ENCODE measurements at places on chromosomes 1 and 21.
A peak's percentile ranks its signal among the peaks of the same experiment; 100 is the strongest.

DNA sequence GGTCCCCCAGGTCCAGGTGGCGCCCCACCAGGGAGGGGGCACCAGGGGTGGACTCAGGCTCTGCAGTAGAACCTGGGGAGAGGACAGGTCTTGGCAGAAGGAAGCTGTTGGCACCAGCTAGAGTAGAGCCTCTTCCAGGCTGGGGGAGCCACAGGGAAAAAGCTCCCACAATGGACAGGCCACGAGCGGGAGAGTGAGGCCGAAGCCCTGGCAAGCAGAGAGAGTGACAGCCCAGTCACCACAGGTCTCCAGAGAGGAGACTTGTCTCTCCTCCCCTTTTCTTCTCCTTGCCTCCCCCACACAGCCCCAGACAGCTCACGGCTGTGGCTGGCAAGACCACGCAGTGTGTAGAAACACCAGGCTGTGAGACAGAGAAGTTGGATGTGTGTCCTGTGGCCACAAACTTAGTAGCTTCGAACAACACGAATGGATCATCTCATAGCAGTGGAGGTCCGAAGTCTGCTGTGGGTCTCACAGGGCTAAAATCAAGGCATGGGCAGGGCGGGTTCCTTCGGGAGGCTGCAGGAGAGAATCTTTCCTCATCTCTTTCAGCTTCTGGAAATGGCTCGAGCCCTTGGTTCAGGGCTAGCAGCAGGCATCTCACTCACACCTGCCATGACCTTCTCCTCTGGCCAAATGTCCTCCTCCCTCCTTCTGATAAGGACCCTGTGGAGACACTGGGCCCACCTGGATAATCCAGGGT, 3.3 kb downstream of the KRTAP12-4 start:
- H3K4me3 ChIP-seq, result no peak overlapping the region
- no peak overlapping the region for H3K27ac ChIP-seq
- H3K27me3 ChIP-seq, result no peaks in the 10 kb centered on the region
- H3K4me1 ChIP-seq, result peaks cover 11% of the 10 kb centered on the region

DNA sequence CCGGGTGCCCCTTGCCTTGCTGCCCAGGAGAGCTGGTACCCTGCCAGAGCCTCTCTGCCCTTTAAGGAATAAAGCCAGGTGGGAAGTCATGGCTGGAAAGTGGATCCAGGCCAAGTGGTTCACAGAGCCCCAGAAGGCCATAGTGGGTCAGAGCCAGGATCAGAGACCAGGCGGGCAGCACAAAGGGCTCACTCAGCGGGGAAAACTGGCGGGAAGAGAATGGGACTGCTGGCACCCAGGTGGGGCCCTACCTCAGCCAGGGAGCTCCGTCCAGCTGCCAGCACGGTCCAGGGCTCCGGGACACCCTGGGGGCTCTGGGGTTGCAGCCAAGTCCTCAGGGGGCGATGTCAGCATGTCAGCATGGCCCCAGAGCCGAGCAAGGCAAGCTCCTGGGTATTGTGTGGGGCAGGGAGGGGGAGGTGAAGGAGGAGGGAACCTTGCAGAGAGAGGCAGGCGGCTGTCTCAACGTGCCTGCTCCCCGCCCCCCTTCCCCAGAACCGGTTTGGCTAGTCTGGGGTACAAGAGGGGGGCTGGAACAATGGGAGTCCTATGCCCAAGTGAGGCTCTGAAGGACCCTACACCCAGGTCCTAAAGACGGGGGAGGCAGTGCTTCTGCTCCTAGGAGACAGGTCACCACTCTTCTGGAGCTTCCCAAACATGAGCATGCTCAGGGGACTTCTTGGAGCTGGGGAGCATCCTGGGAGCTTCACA, at the start of gene ARHGEF19:
ARHGEF19 (minus strand) TSS at position 402 of the 711 bp plus-strand sequence. CDS start 3,598 bp downstream, outside the sequence.
- no peaks in the 10 kb centered on the region for H3K36me3 ChIP-seq
- H3K4me1 ChIP-seq, result peaks cover 7% of the 10 kb centered on the region
- no peak within 1 kb of the TSS for H3K4me3 ChIP-seq

- no peaks in the 10 kb centered on the region for H3K27me3 ChIP-seq
- peak overlapping the region; percentile 39 for H3K27ac ChIP-seq
- DNase-seq, result no peak
- peaks cover 29% of the 10 kb centered on the region for H3K4me1 ChIP-seq
These were observed 12.4 kb downstream of the CDC14A start for GRCh38 chr1:100364697-100365096.

DNA sequence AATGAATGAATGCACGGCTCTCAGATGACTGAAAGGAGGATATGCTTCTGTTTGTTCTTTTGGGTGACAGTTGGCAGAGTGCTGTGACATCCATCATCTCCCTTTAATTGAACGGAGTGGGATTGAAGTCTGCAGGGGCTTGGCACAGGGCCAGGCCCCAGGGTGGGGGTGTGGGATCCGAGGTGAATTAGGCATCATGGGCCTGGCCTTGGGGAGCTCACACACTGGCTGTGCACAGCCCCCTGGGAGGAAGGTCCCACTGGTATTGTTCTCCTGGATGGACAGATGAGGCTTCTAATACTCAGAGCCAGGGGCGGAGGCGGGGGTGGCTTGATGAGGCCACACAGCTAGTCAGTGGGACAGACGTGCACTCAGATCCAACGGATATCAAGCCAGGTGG, 19.3 kb downstream of the EPHB2 start:
- H3K4me3 ChIP-seq, result no peak overlapping the region
- H3K4me1 ChIP-seq, result no peaks in the 10 kb centered on the region
- H3K27ac ChIP-seq, result no peak overlapping the region
- no peaks in the 10 kb centered on the region for H3K36me3 ChIP-seq

DNA sequence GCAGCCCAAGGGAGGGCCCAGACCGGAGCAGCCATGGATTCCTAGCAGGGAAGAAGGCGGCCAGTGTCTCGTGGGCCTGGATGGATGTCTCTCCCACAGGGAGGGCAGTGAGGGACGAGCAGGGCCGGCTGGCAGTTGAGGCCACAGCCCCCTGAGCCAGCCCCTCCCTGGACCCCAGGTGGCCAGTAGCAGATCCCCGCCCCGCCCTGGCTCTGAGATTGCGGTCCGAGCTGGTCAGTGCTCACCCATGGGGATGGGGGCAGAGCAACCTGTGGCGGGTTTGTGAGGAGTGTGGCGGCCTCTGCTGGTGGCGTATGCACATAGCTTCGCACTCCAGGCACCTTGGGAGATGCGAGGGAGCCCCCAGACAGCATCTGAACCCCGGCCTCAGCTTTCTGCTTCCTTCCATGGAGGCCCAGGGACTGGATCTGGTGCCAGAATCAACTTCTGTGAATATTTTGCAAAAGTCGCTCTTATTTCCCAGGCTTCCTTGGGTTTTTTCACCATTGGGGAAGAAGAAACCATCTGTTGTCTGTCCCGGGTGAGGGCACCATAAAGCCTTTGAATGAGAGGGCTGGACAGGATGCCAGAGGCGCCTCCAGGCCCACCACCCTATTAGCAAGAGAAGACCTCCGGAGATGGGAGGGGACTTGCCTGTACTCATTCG, 8.4 kb upstream of the KCNN3 start:
- DNase-seq, result peak; percentile 64
- H3K27me3 ChIP-seq, result peaks cover 3% of the 10 kb centered on the region
- peaks cover 5% of the 10 kb centered on the region for H3K4me1 ChIP-seq
- H3K36me3 ChIP-seq, result no peaks in the 10 kb centered on the region
- H3K4me3 ChIP-seq, result no peak overlapping the region
- no peak overlapping the region for H3K27ac ChIP-seq

GRCh38 chr1:2480986-2481364, 4.9 kb downstream of the PLCH2 start:
- no peak for DNase-seq
- no peak overlapping the region for H3K27ac ChIP-seq

- no peak for DNase-seq
- no peaks in the 10 kb centered on the region for H3K4me1 ChIP-seq
- no peaks in the 10 kb centered on the region for H3K27me3 ChIP-seq
- H3K4me3 ChIP-seq, result no peak overlapping the region
- no peak overlapping the region for H3K27ac ChIP-seq
These were observed 46.5 kb upstream of the TENT5B start for GRCh38 chr1:27058966-27059669.

- peak; percentile 60 for DNase-seq
- no peaks in the 10 kb centered on the region for H3K36me3 ChIP-seq
- H3K4me1 ChIP-seq, result peaks cover 11% of the 10 kb centered on the region
- H3K27ac ChIP-seq, result no peak overlapping the region
These were observed 3.6 kb downstream of the CR1 start for GRCh38 chr1:207499573-207499972.

DNA sequence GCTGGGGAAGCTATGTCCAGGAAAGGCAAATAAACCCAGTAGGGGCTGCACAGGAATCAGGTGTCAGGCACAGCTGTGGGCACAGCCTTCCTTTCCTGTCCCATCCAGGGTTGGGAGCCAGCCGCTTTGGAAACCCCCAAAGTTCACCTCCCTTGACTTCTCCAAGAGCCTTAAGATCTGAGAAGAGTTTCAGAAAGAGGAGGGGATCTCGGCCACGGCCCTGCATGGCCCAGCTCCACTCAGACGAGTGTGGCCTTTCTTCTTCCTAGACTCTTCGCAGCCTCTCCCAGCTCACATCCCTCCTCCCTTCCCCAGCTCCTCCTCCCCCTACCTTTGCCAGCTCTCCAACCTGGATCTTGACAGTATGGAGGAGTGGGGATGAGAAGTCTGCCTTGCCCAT, 36.7 kb downstream of the RHBG start:
- H3K4me1 ChIP-seq, result no peaks in the 10 kb centered on the region
- no peaks in the 10 kb centered on the region for H3K36me3 ChIP-seq
- H3K4me3 ChIP-seq, result no peak overlapping the region
- no peak overlapping the region for H3K27ac ChIP-seq

DNA sequence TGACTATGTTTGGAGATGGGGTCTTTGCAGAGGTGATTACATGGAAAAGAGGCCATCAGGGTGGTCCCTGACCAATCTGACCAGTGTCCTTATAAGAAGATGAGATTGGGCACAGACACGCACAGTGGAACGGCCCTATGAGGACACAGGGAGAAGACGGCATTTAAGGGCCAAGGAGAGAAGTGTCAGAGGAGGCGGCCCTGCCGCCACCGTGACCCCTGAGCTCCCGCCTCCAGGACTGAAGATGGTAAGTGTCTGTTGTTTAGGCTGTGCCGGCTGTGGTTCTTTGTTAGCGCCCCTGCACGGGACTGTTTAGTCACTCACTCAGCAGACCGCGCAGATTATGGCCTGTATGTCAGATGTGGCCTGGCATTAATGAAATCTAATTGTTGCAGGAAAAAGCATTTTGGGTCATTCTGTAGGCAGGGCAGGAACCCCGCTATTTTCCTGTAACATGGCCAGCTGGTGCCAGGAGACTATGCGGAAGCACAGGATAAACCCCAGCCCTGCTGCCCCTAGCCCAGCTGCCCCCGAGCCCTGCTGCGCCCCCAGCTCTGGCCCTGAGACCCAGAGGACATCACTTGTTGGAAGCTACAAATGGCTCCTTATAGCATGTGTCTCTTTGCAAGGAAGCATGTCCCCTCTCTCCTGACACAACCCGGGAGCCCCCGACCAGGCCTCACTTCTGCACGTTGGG, 53.7 kb upstream of the RIPK4 start:
- H3K27ac ChIP-seq, result no peak overlapping the region
- no peaks in the 10 kb centered on the region for H3K27me3 ChIP-seq
- DNase-seq, result no peak
- H3K4me1 ChIP-seq, result peaks cover 1% of the 10 kb centered on the region
- H3K36me3 ChIP-seq, result no peaks in the 10 kb centered on the region

- H3K27me3 ChIP-seq, result no peaks in the 10 kb centered on the region
- H3K4me1 ChIP-seq, result peaks cover 10% of the 10 kb centered on the region
- H3K36me3 ChIP-seq, result peaks cover 25% of the 10 kb centered on the region
- H3K27ac ChIP-seq, result no peak overlapping the region
These were observed 21.4 kb downstream of the GNB1 start for GRCh38 chr1:1869469-1869868.

Data from T-helper 2 cell treated with Interferon-gamma antibody and Interleukin-4, amounts not matched to agents 5 μg/mL and 100 μg/mL, for 36 hours (primary cell).